Activated CD4-positive, alpha-beta T cell treated with anti-CD3 and anti-CD28 coated beads, Interleukin-2, amount 50 U/mL, for 4 hours (primary cell): ENCODE measurements at places on chromosomes 7 and 10.

- DNase-seq, result no peak
Measured at GRCh38 chr7:157983502-157984422, 603.9 kb downstream of the PTPRN2 start.

- DNase-seq, result no peak
Measured at GRCh38 chr10:95729323-95730055, 26.5 kb upstream of the ENTPD1 start.

DNA sequence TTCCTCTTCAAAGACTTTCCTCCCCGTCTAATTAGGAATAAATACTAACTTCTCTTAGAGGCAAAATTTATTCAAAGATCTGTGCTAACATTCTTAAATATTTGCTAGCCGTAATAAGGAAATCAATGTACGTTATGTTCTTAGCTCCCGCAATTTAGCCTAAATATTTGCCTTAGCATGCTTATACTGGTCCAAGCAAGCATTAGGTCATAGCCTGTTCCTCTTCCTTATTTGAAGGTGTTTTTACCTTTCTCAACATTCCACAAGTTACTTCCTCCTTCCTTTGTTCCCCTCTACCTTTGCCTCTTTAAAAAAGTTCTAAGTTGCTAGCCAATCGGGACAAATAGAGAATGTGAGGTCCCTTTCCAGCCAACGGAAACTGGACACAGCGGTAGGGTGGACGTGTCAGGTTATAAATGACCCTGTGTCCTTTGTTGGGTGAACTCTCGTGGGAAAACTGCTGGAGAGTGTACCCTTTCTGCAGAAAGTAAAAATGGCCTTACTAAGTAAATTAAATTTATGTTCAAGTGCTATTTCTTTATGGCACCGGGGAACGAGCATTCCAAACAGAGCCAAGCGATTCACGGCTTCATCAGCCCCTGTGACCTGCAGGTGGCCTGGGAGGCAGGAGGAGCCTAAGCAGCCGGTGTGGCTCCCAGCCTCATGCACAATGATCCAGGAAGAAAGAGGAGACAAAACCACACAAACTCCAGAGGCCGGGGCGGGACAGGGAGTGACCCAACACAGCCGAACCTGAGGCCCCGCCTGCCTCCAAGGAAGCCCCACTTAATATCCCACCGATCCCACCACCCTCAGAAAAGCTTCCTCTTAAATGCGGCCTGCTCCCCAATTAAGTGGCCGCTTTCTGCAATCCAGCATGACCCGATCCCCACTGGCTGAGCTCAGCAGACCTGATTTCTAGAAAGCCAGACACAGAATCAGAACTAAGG, 67.0 kb downstream of the ZRANB1 start:
- no peak for DNase-seq

- DNase-seq, result no peak
Measured at GRCh38 chr10:129689671-129690071, 222.6 kb downstream of the MGMT start.

- no peak for DNase-seq
Measured at GRCh38 chr7:36514289-36515243, 124.9 kb downstream of the ANLN start.

DNA sequence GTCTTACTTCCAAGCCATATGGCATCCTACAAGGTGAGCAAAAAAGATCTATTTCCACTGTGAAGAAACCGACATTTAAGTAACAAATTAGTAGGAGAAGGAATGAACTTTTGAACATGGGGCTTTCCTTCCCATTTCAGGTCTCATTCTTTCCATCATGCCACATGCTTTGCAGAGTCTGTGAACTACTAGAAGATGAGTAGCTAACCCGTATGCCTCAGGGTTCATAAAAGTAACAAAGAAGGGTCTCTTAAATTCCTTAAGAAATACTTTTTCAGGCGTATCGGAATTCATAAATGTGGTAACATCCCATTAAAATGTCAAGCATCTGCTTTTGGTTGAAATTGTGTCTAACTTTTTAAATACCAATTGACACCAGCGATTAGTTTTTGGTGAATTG, 81.3 kb upstream of the TNS3 start:
- no peak for DNase-seq

- DNase-seq, result no peak
Measured at GRCh38 chr7:44990109-44991023, 9.6 kb upstream of the CCM2 start.

GRCh38 chr7:94154182-94154581, 150.0 kb upstream of the BET1 start:
- no peak for DNase-seq

- no peak for DNase-seq
Measured at GRCh38 chr10:132556994-132557441, 19.4 kb downstream of the INPP5A start.
